ENCODE measurements at places on chromosomes 1 and 21.

GRCh38 chr1:64623750-64624191 lies 121.1 kb upstream of the RAVER2 start:
- peaks cover 32% of the 10 kb centered on the region for H3K27me3 ChIP-seq
- no peak for DNase-seq
- no peaks in the 10 kb centered on the region for H3K36me3 ChIP-seq
- no peaks in the 10 kb centered on the region for H3K4me1 ChIP-seq

DNA sequence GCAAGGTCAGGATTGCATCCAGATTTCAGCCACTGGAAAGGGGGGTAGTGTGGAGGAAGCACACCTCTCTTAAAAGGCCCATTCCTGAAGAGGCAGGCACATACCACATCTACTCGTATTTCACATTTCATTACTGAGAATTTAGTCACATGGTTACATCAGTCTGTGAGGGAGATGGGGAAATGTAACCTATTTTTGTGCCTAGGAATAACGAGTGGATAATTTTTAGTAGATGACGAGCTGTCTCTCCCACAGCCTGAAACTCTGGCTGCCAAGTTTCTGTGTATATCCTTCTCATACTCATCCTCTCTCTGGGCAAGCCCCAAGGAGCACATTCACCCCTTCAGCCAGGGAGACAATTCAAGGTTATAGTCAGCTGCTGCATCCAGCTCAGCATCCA lies 10.3 kb upstream of the C21orf91 start:
- peaks cover 2% of the 10 kb centered on the region for H3K36me3 ChIP-seq
- H3K4me3 ChIP-seq: no peak overlapping the region
- H3K4me1 ChIP-seq: peaks cover 2% of the 10 kb centered on the region
- H3K27me3 ChIP-seq: no peaks in the 10 kb centered on the region
- H3K27ac ChIP-seq: no peak overlapping the region

- H3K27me3 ChIP-seq: no peaks in the 10 kb centered on the region
- H3K4me3 ChIP-seq: no peak overlapping the region
- H3K27ac ChIP-seq: no peak overlapping the region
- DNase-seq: no peak
Measured at GRCh38 chr1:88695781-88696180, 11.7 kb downstream of the PKN2 start.

GRCh38 chr1:13584876-13585611 lies 1.4 kb downstream of the PDPN start:
- no peak overlapping the region for H3K4me3 ChIP-seq
- no peaks in the 10 kb centered on the region for H3K4me1 ChIP-seq
- H3K36me3 ChIP-seq: no peaks in the 10 kb centered on the region

- H3K4me3 ChIP-seq: no peak overlapping the region
- no peak for DNase-seq
- H3K27ac ChIP-seq: no peak overlapping the region
- H3K27me3 ChIP-seq: no peaks in the 10 kb centered on the region
Measured at GRCh38 chr1:167373398-167373797, 144.9 kb downstream of the CD247 start.

- DNase-seq: no peak
- H3K27ac ChIP-seq: no peak overlapping the region
- peaks cover 30% of the 10 kb centered on the region for H3K27me3 ChIP-seq
- peaks cover 2% of the 10 kb centered on the region for H3K36me3 ChIP-seq
- H3K4me3 ChIP-seq: no peak overlapping the region
Measured at GRCh38 chr1:70509996-70510876, 99.2 kb downstream of the CTH start.

DNA sequence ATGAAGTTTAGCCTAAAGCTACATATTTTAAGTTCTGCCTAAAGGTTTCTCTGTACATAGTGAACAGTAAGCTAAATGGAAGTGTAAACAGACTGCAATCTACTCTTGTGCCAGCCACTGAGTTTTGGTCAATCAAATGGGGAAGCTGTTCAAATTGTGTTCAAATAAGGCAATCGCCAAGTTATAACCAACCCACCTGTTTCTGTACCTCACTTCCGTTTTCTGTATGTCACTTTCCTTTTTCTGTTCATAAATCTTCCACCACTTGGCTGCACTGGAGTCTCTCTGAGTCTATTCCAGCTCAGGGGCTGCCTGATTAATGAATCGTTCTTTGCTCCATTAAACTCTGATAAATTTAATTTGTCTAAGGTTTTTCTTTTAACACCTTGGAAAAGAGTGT lies 10.8 kb upstream of the THEM4 start:
- no peaks in the 10 kb centered on the region for H3K27me3 ChIP-seq
- H3K27ac ChIP-seq: no peak overlapping the region
- H3K4me1 ChIP-seq: peaks cover 5% of the 10 kb centered on the region
- no peak overlapping the region for H3K4me3 ChIP-seq
- H3K36me3 ChIP-seq: no peaks in the 10 kb centered on the region

- H3K27ac ChIP-seq: no peak overlapping the region
- H3K4me3 ChIP-seq: no peak overlapping the region
- no peaks in the 10 kb centered on the region for H3K4me1 ChIP-seq
- DNase-seq: no peak
- H3K36me3 ChIP-seq: no peaks in the 10 kb centered on the region
- H3K27me3 ChIP-seq: peaks cover 13% of the 10 kb centered on the region
Measured at GRCh38 chr1:175801979-175802378, 58.6 kb upstream of the TNR start.

DNA sequence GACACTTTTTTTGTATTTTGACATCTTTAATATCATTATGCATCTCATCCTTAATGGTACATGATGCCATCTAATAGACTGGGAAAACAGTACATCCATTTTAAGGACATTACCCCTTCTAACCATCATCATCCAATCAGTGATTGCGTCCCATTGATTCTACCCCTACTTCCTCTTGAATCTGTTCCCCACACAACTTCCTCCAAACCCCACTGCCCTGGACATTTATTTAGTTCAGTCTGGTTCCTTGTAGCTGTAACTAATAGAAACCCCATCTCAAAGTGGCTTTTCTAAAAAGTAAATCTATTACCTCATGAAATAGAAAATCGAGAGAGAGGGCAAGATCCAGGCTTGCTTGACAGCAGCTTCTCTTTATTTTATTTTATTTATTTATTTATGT lies 2.1 kb upstream of the ITLN1 start:
- H3K4me3 ChIP-seq: no peak overlapping the region
- peaks cover 4% of the 10 kb centered on the region for H3K36me3 ChIP-seq
- H3K4me1 ChIP-seq: no peaks in the 10 kb centered on the region

GRCh38 chr1:154445040-154445472 lies 39.9 kb downstream of the IL6R start:
- H3K4me3 ChIP-seq: peak overlapping the region; percentile 41
- H3K27me3 ChIP-seq: no peaks in the 10 kb centered on the region
- H3K4me1 ChIP-seq: peaks cover 30% of the 10 kb centered on the region
- peaks cover 14% of the 10 kb centered on the region for H3K36me3 ChIP-seq
- DNase-seq: no peak

DNA sequence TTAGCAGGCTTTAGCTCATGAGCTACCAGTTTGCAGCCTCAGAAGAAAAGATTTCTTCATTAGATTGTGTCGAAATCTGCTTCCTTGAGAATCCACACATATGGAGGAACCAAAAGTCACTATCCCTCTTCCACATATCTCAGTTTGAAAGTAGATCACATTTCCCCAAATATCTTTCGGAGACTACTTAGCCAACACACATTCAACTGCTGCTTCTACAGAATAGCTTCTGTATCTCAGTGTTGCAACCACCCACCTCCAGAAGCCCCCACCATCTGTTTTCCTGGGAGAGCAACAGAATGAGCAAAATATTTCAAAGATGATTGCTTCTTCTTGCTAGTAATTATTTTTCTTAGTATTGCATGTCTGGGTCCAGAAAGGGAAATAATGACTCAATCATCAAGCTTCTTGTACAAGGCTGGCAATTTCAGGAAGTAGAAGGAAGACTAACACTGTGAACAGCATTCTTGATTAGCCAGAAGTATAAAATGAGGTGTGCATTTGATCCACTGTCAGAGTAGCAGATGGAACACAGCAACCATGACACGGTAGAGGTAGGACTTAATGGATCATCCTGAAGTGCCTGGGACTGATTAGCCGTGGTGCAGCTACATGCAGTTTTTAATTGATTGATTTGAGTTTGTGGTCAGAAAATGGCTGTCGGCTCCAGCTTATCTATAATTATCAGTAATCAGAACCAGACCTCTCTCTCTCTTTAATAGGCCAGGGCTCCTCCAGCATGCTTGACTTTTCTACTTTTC lies 24.9 kb downstream of the ZC3H11B start:
- DNase-seq: no peak
- no peak overlapping the region for H3K27ac ChIP-seq
- no peaks in the 10 kb centered on the region for H3K27me3 ChIP-seq
- H3K4me3 ChIP-seq: no peak overlapping the region
- H3K36me3 ChIP-seq: no peaks in the 10 kb centered on the region

DNA sequence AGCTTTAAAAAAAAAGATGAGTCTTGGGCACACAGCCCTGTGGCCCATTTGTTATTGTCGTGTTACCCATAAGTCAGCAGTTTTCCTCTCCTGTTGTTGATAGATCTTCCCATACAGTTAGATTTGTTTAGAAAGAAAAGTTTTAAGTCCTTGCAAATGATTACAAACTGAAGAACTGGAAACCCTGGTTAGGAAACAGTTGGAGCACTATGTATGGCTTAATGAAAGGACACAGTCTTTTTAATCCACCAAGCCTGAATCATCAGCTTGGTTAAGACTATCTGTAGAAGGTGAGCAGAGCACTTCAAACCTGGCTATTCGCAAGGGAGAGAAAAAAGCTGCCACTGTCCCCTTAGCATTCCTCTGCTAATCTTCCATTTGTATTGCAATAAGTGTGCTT lies 241.0 kb downstream of the DISC1 start:
- no peak for DNase-seq
- no peaks in the 10 kb centered on the region for H3K27me3 ChIP-seq
- H3K36me3 ChIP-seq: peaks cover 4% of the 10 kb centered on the region

DNA sequence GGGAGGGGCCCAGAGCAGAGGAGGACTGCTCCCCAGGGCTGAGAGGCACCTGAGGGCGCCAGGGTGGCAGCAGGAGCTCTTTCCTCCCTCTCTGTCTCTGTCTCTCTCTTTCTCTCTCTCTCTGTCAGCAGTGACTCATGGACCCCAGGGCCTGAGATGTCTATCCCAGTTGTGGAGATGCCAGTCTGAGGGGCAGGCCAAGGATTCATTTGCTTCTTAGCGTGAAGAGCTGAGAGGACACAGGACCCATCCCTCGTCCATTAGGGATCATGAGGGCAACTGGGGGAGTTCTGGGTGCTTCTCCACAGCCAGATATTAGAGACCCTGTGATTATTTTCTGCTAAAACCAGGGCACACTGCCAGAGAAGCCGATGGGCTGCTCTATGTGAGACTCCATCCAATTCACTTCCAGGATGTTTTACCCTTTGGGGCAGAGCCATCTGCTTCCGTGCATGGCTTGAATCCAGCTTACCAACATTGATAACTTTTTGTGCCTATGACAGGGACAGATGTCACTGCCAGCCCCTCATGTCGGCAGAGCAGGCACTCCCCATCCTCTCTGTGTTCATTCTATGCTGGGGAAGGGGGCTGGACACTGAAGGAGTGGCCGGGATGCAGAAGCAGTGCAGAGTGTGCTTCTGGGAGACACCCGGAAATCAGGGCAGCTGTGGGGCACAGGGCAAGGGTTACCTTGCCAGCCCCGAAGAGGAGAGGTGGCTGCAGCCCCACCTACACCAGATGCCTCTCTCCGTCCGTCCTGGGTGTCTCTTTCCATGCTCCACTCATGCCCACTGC lies 4.1 kb upstream of the PCBP3 start:
- no peaks in the 10 kb centered on the region for H3K27me3 ChIP-seq
- H3K4me1 ChIP-seq: peaks cover 4% of the 10 kb centered on the region
- H3K27ac ChIP-seq: peak overlapping the region; percentile 39
- H3K4me3 ChIP-seq: no peak overlapping the region

- H3K27me3 ChIP-seq: no peaks in the 10 kb centered on the region
- no peak for DNase-seq
- no peak overlapping the region for H3K27ac ChIP-seq
Measured at GRCh38 chr1:215156232-215156631, 73.7 kb downstream of the KCNK2 start.

GRCh38 chr1:57254022-57254421 lies 169.8 kb downstream of the DAB1 start:
- no peak for DNase-seq
- peaks cover 7% of the 10 kb centered on the region for H3K4me1 ChIP-seq
- no peak overlapping the region for H3K4me3 ChIP-seq
- no peaks in the 10 kb centered on the region for H3K27me3 ChIP-seq
- H3K27ac ChIP-seq: no peak overlapping the region

DNA sequence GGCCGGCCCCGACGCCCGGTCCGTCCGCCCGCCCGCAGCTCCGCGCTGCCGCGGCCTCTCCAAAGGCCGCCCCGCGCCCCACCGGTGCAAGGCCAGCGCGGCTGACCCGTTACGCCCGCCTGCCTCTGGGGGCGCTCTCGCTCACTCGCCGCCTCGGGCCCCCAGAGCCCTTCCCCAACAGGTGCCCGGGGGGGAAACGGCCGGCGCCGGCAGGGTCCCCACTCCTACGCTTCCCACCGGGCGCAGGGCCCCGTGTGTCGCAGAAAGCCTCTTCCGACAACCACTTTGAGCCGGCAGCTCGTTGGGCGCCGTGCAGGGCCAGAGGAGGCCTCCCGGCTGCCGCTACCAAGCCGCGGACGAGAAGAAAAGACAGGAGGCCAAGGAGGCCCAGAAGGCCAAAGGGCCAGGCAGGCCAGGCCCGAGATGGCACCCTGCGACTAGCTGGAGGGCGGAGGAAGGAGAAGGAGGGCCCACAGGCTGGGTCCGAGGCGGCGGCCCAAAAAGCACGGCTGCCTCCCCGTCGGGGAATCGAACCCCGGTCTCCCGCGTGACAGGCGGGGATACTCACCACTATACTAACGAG lies 64.9 kb upstream of the FCGR2A start:
- H3K4me1 ChIP-seq: peaks cover 6% of the 10 kb centered on the region
- peak overlapping the region; percentile 88 for H3K4me3 ChIP-seq
- H3K27ac ChIP-seq: no peak overlapping the region
- H3K36me3 ChIP-seq: peaks cover 5% of the 10 kb centered on the region

GRCh38 chr21:34279883-34280282 lies 83.9 kb upstream of the KCNE2 start:
- no peak for DNase-seq
- no peak overlapping the region for H3K4me3 ChIP-seq
- no peaks in the 10 kb centered on the region for H3K27me3 ChIP-seq

- no peak overlapping the region for H3K4me3 ChIP-seq
- H3K27me3 ChIP-seq: peaks cover 4% of the 10 kb centered on the region
- no peak overlapping the region for H3K27ac ChIP-seq
- H3K36me3 ChIP-seq: peaks cover 5% of the 10 kb centered on the region
- DNase-seq: no peak
- no peaks in the 10 kb centered on the region for H3K4me1 ChIP-seq
Measured at GRCh38 chr1:226029093-226029496, 30.0 kb upstream of the SDE2 start.
